ENCODE measurements at places on chromosomes 1 and 21.

- peak; percentile 10 for DNase-seq
Observed at GRCh38 chr1:202037706-202038296, 27.4 kb downstream of the ELF3 start.

GRCh38 chr1:87473203-87473661 is 144.6 kb downstream of the LMO4 start:
- DNase-seq: no peak

GRCh38 chr1:221871056-221871455 is 129.2 kb upstream of the DUSP10 start:
- no peak for DNase-seq

GRCh38 chr1:21338573-21339355 is 48.5 kb upstream of the ECE1 start:
- DNase-seq: no peak

DNA sequence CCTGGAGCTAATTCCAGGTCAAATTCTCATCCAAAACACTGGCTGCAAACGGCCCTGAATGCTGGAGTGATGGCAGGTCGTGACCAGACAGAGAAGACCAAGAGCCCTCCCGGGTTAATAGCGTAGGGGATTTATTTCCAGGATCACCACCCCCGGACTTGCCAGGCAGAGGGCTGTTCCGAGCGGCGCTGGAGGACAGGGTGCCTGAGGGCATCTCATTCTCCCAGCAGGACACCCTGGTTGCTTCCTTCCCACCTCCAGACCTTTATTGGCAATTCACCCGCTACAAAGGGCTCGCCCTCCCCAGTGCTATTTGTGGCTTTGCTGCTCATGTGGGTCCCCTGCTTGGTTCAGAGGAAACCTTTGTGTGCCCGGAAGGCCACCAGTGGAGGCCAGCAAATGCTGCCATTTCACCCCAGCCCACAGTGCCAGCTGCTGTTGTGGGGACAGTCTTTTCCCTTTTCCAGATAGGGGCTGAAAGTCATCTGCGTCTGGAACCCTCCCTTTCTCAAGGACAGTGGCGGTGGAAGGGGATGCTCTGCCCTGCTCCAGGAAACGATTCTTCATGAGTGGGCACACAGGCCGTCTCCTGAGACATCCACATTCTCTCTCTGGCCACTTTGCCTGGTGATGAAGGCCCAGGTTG is 19.0 kb upstream of the C1orf174 start:
- no peak for DNase-seq

DNA sequence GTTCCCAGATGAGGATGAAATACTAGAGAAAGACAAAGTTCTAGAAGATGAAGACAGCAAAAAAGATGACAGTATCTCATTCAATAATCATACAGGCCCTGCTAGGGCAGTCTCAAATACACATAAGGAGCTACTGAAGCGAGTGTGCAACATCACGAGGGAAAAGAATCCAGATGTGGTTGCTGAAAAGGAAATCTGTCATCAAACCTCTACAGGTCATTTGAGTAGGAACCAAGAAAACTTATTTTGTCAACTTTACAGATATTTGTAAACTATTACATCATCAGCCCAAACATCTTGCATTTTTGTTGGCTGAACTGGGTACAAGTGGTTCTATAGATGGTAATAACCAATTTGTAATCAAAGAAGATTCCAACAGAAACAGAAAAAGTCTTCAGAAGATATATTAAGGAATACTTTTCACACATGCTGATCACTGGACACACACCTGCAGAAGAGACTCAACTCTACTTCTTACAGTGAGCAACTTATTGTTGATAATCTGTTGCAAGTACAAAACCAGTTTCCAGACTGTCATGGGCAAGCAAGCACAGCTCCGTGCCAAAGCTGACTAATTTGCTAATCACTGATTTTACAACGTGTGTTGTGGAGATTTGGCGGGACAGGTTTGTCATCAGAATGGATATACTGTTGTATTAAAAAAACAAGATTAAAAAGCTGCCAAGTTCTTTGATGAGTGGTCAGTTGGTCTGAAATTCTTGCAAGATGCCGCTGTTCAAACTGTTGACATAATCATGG is 42.1 kb downstream of the TRIM33 start:
- DNase-seq: no peak

- no peak for DNase-seq
Observed at GRCh38 chr1:33256221-33256470, 146 bp upstream of the ZNF362 start.

DNA sequence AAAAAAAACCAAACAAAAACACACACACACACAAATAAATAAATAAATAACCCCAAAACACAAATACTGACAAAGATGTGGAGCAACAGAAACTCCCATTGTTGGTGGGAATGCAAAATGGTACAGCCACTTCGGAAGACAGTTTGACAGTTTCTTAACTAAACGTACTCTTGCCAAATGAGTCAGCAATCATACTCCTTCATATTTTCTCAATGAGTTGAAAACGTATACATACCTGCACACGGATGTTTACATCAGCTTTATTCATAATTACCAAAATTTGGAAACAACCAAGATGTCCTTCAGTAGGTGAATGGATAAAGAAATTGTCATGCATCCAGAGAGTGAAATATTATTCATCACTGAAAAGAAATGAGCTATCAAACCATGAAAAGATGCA is 23.5 kb downstream of the ASAP3 start:
- no peak for DNase-seq

GRCh38 chr1:29963946-29964345 is 727.6 kb downstream of the PTPRU start:
- no peak for DNase-seq

GRCh38 chr1:243315893-243316292 is 60.1 kb downstream of the SDCCAG8 start:
- no peak for DNase-seq

DNA sequence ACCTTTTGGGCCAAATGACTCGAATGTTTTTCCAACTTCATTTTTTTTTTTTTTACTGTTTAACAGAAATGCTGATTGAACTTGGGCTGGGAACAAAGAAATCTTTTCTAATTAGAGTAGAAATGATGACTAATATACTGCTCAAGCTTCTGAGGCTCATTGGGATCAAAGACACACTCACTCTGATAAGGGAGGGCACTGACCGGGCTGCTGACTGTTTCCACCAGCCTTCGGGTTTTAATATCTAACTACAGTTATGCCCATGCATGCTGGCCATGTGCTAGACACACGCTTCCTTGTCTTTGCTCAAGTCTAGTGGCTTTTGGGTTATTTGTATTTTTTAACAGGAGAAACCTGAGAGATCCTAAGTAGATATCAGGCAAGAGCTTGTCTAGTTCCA is 16.8 kb downstream of the ZBTB18 start:
- no peak for DNase-seq

- no peak for DNase-seq
Observed at GRCh38 chr1:175750366-175751071, 7.1 kb upstream of the TNR start.

GRCh38 chr1:69697340-69697739 is 129.6 kb downstream of the LRRC7 start:
- no peak for DNase-seq

GRCh38 chr1:156387870-156388173 is 18.8 kb downstream of the RHBG start:
- no peak for DNase-seq

DNA sequence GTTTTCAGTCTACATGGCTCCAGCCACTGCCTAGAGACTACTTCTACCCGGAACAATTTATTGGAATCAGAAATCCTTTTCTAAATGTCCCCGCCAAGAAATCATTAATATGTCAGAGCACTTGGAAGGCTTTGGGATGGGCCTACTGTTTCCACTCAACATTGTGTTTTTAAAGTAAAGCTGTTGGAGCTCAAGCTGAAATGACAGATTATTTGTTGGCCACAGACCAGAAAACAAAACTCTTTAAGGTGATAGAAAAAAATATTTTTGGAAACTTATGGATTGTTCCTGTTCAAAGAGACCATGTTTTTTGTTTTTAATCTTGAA is 496 bp downstream of the VPS45 start:
- no peak for DNase-seq

- peak; percentile 73 for DNase-seq
Observed at GRCh38 chr1:40901886-40902852, 40.0 kb upstream of the CITED4 start.

GRCh38 chr1:48329486-48329885 is 107.0 kb downstream of the SLC5A9 start:
- no peak for DNase-seq

DNA sequence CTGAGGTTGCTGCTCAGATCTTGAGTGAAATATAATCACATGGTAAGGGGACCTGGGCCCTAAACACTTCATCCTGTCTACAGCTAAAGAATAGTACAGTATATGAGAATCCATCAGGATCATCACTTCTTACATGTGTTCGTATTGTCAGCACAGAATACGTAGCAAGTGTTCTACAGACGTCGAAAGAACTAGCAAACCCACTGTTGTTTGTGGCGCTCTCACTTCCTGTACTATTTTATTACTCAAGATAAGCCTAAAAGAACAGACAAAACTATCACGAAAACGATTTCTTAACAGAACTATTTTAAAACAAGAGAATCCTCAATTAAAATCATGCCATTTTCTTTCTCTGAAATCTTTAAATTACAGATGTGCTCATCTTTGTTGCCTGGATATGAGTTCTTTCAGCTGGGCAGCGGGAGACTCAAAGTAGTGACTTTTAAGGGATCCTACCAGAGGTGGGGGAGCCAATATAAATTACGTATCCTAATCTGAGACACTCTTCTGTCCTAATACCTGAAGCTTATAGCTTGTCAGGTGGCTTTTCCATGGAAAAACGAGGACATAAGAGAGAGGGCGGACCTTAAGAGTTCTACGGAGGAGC is 724 bp downstream of the ST7L start:
- DNase-seq: peak; percentile 10

GRCh38 chr1:152145769-152146168 is 13.3 kb downstream of the RPTN start:
- no peak for DNase-seq

GRCh38 chr1:214569357-214570004 is 18.1 kb upstream of the PTPN14 start:
- peak; percentile 64 for DNase-seq

GRCh38 chr1:192983349-192983980 is 75.7 kb downstream of the UCHL5 start:
- DNase-seq: no peak

DNA sequence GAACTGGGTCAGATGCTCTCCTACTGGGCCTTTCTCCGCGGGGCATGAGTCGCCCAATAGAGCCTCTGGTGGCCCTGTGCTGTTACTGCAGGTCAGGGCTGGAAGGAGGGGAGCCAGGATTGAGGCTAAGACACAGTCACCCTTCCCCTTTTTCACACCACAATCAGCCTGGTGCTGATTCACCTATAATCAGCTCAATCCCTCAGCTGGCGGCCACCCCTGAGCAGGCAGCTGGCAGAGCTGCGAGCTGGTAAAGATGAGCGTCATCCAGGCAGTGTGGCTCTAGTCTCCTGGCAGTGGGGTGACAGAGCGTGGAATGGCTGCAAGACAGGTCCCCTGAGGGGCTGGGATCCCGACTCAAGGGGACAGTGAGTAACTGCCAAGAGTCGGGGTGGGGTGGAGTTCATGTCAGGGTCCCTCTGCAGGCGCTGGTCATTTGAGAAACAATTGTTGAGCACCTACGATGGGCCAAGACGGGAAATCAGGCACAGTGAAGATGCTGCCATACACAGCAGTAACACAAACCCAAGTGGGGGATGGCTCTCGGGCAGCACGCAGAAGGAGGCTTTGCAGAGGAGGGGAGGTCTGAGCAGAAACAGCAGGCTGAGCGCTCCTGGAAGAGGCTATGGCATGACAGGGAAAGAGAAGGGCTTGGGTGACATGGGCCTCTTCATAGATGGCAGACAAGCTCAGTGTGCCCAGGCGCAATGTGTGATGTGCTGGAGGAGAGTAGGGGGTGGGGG is 21.8 kb downstream of the ATF3 start:
- peak; percentile 63 for DNase-seq

GRCh38 chr1:206420471-206420870 is 49.8 kb upstream of the IKBKE start:
- DNase-seq: no peak

DNA sequence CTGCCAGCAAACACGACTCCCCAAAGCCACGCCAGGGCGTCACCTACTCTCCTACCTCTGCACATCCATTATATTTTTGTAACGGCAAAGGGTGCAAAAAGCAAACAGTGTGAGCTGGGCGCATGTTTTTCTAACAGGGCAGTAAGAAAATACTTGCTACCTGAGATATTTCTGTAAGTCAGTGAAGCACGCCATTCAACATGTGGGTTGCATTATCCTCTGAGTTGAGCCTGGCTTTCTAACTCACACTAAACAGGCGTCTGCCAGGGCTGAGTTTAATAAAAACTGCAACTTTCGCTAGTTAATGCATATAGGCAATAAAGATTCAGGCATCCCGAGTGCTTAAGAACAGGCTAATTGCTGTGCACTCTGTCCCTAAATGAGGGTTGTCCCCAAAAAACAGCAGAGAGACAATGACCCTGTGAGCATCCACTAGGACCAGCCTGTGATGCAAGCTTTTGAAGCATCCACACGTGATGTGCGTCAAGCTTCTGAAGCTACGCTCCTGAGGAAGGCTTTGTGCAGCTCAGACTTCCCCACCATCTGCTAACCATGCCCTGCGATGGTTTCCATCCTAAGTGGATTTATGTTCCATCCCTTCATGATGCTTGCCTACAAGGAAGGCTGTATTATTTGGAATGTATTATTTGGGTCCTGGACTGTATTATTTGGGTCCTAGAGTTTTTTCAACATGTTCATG is 70.0 kb upstream of the SIM2 start:
- DNase-seq: no peak
